ENCODE measurements at places on chromosomes 2 and 18. TPM values are rescaled to one million over a fixed set of nuclear protein-coding genes. Genes with fewer than 3 reads are reported as not detected.

- DNase-seq, result no peak
These were observed 33.4 kb downstream of the ZFP36L2 start for GRCh38 chr2:43192744-43193651.

DNA sequence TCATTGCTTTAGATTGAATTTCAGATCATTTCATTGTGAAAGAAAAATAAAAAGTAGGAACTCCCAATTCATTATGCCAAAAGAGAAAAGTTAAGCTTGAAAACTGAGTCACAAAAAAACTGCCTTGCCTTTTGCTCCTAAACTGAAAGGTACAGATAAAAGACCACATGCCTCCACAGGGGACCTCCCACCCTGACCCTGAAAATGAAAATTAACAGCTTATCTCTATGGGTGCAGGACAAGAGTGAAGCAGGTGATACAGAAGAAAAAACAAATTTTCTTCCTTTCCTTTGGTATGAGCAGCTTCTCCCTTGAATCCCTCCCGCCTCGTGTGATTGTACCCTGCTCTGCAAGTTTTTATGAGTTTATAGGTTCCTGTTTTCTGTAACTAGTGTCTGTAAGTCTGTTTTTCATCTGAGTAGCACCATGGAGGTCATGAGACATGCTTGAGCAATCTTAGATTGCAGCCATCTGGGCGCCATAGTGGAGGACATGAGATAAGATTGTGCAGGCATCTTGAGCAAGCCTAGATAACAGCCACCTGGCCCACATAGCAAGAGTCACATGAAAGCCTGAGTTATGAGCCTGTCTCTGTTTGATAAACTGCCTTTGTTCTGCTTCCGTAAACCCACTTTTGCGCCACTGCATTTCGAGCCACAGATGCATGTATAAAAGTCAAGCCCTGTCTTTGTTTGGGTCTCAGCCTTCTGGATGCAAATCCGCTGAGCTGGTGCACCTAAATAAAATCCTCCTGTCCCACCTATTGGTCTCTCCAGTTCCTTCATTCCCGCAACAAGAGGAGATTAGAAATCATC is 56.2 kb upstream of the DYNC1I2 start:
- no peak for DNase-seq

DNA sequence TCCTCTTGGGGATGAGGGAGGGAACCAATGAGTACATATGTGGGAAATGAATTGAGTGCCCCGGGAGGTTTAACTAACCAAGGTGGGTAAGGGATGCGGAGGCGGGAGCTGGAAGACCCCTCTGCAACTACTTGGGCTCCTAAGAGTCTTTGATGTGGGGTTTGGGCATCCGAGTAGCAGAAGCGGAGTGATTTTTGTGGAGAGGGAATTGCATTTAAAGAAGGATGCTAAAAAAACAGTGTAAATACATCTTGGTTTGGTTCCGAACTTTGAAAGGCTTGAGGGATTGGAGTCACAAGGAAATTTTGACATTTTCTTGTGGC is 215.7 kb downstream of the MCFD2 start:
- DNase-seq, result no peak

The PTPN2 gene
- 26.1 TPM for total RNA-seq

GRCh38 chr2:106555053-106555452 is 67.9 kb downstream of the CD8B2 start:
- DNase-seq, result no peak

All from H4 (cell line).